ENCODE measurements at places on chromosomes 5 and 9.

DNA sequence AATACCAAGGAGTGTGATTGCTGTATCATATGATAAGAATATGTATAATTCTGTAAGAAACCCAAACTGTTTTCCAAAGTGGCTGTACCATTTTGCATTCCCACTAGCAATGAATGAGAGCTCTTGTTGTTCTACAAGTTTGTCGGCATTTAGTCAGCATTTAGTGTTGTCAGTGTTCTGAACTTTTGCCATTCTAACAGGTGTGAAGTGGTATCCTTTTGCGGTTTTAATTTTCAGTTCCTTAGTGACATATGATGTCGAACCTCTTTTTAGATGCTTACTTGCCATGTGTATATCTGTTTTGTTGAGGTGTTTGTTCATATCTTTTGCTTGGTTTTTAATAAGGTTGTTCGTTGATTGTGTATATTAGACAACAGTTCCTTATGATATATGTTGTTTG is 296.3 kb upstream of the IZUMO3 start:
- no peak for DNase-seq

DNA sequence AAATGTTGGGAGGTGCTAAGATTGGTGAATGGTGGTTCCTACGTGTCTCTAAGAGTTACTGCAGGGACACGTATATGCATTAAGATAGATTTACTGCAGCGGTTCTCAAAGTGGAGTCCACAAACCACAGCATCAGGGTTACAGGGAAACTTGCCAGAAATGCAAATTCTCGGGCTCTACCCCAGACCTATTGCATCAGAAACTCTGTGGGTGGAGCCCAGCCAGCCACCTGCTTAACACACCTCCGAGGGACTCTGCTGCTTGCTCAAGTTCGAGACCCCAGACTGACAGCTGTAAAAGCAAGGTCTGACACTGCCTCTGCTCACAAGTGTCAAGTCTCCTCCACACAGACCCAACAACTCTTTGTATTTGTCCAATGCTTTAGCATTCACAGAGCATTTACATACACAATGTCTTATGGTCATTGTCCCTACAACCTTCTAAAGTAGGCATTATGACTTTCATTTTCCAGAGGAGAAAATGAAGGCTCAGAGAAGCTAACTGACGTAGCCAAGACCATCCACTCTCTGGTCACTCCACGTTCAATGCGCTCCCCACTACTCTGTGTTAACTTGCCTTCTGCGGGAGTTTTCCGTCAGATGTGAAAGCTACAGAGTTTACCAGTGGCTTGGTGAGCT is 48.8 kb downstream of the HSD17B3 start:
- no peak for DNase-seq

DNA sequence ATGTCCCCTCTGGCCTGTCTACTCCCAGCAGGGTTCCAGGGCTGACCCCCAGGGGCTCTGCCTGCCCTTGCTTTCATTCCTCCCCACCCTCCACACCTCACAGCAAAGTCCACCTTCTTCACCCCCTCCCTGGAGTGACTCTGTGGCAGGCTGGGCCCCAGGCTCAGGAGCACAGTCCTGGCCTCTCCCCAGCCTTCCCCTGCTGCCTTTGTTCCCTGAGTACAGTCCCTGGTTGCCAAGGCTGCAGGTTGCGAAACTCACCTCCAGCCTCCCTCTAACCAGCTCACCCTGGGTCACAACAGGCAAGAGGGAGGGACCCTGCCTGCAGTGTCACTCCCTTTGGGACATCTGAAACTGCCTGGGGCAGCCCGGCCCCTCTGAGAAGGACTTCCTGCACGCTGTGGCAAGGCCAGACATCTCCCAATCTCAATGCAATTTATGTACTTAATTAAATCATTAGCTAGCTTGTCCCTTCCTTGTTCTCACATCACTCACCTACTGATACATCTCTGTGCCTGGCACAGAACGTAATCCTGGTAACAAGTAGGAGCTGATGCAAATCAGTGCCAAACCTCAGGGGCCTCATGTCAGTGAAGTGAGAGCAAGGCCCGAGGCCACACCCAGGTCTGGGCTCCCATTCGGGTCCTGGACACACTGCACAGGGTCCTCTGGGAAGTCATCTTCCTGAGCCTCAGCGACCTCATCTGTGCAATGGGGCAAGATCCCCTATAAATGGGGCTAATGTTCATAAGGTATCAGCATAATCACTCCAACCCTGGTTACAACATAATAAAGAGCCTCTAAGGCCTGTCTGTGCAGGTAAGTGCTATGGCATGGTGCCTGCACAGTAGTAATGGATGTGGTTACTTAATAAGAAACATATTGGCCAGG is 27.3 kb upstream of the TRIM14 start:
- no peak for DNase-seq

- DNase-seq = no peak
These were observed 444.7 kb downstream of the PLK2 start for GRCh38 chr5:58015175-58015574.

DNA sequence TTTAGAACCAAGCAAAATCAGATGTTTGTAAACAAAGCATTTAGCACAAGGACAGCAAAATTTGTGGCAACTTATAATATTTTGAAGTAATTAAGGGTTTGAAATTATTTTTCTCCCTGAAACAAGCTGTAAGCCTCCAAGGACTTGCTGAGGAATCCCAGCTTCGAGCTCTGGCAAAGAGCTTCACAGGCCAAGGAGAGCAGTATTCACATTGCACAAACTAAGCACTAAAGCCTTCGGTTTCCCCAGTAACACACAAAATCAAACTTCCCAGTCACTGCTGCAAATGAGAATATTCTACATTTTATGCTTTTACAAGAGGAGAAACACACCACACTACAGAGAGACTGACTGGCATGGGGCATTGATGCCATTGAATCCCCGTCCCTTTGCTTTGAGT is 101.9 kb downstream of the WDR41 start:
- DNase-seq = no peak

DNA sequence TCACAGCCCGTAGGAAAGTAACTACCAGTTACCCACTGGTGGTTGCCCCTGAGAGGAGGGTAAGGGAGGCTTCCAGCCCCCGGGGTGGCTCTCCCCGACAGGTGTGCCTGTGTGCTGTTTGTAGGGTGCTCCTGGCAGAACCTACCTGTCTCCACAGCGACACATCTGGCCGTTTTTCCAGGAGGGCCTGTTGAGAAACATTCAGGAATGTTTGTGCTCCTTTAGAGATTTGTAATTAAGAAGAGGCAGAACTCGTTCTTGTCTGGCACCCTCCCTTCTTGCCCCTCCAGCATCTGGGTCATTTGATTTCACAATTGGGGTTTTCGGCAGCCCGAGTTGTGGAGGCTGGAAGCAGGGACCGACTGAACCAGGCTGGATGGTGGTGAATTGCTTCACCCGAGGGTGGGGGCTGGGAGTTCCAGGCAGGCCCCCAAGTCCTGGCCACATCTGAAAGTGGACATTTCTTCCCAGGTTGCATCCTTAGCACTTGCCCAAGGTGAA is 74.2 kb downstream of the WWC1 start:
- no peak for DNase-seq

- DNase-seq = no peak
These were observed 16.6 kb upstream of the SARDH start for GRCh38 chr9:133754688-133755227.

- no peak for DNase-seq
These were observed 480.8 kb upstream of the TNC start for GRCh38 chr9:115598751-115599150.

- no peak for DNase-seq
These were observed 16.6 kb upstream of the HMGCR start for GRCh38 chr5:75320371-75320770.

DNA sequence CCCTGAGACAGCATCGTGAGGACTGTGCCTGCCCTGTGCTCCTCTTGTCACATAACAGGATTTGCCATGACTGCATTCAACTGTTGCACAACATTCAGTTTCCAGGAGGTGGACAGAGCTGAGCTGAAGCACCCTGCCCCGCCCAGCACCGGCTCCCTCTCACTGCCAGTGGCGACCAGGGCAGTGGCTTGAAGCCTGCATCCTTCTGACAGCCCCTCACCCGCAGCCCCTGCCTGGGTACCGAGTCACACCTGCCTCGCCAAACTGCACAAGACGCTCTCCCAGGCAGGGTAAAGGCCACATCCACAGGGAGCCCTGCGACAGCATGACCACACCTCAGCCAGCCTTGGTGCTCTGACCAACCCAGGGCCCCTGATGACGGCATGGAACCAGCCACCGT is 59.9 kb upstream of the ZNF354A start:
- DNase-seq = no peak

GRCh38 chr9:75866273-75866871 is 24.1 kb upstream of the PCSK5 start:
- DNase-seq = no peak

GRCh38 chr5:111697881-111698757 is 58.9 kb downstream of the NREP start:
- DNase-seq = no peak

- no peak for DNase-seq
These were observed 2.9 kb upstream of the NXNL2 start for GRCh38 chr9:88531920-88532698.

GRCh38 chr9:28688172-28688571 is 1114.9 kb upstream of the C9orf72 start:
- DNase-seq = no peak

- no peak for DNase-seq
These were observed 157.4 kb downstream of the NR3C1 start for GRCh38 chr5:143245929-143246561.

DNA sequence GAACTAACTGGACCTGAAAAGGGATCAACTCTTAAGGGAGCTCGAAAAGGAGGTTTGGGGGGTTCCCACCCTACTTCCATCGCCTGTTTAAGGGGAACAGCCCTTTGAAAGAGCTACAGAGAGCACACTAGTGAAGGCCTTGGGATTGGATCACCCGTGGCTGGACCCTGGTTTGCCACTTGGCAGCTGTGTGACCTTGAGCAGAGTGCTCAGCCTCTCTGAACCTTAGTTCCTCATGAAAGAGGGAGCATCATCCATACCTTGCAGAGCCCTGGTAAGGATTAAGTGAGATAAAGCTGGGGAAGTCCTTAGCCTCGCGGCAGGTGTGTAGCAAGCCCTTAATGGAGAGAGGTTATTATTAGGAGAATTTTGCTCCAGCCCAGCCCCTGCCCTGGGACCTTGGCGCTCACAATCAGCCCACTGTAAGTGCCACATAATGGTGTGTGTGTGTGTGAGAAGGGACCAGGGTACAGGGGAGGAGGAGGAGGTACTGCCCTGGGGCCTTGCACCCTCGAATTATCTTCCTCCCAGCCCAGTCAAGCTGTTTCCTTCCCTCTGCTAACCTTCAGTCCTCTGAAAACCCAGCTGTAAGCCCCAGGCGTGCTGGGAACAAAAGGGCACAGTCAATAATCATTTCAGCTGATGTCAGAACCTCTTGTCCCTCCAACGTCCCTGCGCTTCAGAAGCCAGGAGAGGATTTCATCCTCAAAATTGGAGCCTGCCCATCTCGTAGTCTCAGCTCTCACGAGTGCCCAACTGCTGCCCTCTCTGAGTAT is 42.9 kb downstream of the FOXI1 start:
- no peak for DNase-seq

DNA sequence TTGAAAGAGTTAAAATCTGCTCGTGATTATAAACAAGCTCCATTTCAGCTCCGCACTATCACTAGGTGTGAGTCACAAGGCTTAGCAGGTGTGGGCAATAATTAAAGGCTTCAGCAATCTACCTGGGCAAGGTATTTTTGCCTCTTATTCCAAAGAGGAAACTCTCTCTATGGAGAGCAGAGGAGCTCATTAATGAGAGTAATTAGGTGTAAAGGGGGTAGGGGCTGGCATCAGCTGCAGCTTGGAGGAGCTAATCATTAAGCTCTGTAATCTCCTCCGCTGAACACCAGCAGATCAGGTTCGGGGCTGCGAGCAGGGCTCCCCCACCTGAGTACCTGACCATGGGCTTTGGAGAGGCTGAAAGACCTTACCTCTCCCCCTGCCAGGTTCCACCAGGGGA is 129.2 kb downstream of the CRB2 start:
- no peak for DNase-seq

- DNase-seq = no peak
These were observed 147.5 kb upstream of the FGF10 start for GRCh38 chr5:44536650-44537260.

- DNase-seq = no peak
These were observed 7.9 kb downstream of the PDE6A start for GRCh38 chr5:149936700-149937091.

- DNase-seq = no peak
These were observed 337.3 kb downstream of the DTWD2 start for GRCh38 chr5:118651002-118651401.

GRCh38 chr5:19270153-19270552 is 717.8 kb downstream of the CDH18 start:
- DNase-seq = no peak

DNA sequence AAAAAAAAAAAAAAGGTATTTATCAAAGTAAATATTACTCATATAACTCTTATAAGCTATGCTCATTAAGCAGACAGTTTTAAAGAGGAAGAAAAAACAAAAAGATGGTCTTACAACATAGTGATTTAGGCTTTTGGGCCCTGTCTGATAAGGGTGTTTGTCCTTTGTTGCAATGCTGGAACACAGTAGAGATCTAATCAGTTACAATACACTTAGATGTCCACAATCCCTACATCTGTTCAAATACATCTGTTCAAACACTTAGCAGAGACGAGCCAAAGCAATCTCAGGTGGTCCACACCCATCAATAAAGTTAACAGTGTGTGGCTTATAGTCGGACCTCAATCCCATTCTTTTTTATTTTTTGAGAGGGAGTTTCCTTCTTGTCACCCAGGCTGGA is 11.0 kb downstream of the PRXL2C start:
- DNase-seq = no peak

DNA sequence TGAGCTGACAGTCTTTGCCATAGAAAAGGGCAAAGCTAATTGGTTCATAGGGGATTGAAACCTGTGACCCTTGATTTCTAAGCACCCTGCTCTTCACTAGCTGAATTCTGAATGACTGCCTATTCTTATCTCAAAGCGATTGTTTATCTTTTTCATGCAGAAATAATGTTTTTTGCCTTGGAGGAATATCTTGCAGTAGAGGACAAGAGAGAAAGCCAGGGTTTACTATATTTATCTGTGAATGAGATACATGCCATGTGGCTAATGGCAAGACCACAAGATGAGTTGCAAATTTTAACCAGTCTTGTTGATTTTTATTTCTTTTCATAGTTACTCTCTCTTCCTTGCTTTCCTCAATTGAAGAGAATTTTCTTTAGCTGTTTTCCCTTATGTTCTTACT is 185.0 kb downstream of the CNTLN start:
- no peak for DNase-seq

GRCh38 chr9:114288193-114289091 is 34.5 kb upstream of the ORM1 start:
- DNase-seq = no peak

Data from CD8-positive, alpha-beta memory T cell (primary cell).